Naive thymus-derived CD4-positive, alpha-beta T cell (primary cell): ENCODE measurements at places on chromosomes 12 and 14. TPM values are rescaled to one million over a fixed set of nuclear protein-coding genes. Genes with fewer than 3 reads are reported as not detected.

DNA sequence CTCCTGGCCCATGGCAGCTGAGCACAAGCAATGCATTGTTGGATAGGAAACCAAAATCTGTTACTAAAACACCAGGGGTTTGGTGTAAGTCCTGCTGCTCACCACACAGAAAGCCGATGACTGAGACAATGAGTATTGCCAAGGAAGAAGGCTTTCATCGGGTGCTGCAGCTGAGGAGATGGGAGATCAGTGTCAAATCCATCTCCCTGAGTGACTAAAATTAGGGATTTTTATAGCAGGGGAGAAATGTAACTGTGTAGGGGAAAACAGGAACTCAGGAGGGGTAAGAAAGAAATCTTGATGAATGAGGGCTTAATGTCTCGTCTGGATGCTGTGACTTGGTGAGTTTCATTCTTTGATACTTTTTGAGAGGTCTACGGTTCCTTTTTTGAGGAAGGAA lies 97.9 kb downstream of the KCNMB4 start:
- no peak for DNase-seq

The STRN3 gene
- 25.2 TPM for total RNA-seq

DNA sequence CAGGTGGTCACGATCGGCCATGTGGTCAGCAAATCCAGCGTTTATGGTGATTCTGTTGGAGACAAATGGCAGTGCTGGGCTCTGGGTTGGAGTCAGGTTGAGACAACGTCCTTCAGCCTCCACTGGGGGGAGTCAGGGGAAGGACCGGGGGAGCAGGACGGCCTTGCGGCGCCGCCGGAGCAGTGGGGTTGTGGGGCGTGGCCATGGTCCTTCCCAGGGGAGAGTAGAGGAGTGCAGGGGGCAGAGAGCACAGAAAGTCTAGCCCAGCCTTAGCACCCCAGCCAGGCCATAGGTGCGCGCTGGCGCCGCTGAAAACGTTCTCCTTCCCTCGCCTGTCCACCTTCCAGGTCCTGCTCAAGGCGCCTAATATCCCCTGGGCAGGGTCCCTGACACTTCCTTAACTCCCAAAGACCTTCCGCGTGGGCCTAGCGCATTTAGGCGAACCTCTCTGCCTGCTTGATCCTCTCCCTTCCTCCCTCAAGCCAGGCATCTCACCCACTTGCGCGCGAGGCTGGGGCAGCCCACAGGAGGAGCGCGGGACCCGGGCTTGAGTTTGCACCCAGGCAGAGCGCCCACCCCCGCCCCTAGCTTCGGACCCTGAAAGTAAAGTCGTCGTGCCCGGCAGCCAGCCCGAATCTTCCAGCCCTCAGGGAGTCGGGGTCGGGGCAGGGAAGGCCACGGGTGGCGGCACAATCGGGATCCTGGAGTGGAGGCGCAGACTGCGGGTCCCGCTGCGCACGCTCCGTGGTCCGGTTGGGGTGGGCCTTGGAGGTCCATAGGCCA lies 3.1 kb upstream of the KIF26A start:
- DNase-seq: peak; percentile 6

The KITLG gene
- total RNA-seq: 0.05 TPM

GRCh38 chr14:71430678-71431376 lies 501.4 kb upstream of the RGS6 start:
- no peak for DNase-seq

The PAPLN gene
- 0.08 TPM for total RNA-seq

DNA sequence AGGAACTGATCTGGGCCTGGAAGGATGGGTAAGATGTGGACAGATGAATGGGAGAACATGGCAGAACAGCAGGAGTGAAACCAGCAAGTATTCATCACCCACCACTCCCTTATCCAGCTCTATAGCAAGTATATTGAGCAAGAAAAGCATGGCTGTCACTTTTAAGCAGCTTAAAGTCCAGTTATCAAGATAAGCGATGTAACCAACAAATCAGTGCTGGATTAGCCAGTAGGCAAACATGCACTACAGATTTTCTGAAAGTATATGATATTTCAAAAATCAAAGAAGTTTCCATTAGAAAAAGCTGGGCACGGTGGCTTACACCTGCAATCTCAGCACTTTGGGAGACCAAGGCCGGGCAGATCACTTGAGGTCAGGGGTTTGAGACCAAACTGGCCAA lies 53.9 kb upstream of the ATP2A2 start:
- no peak for DNase-seq

DNA sequence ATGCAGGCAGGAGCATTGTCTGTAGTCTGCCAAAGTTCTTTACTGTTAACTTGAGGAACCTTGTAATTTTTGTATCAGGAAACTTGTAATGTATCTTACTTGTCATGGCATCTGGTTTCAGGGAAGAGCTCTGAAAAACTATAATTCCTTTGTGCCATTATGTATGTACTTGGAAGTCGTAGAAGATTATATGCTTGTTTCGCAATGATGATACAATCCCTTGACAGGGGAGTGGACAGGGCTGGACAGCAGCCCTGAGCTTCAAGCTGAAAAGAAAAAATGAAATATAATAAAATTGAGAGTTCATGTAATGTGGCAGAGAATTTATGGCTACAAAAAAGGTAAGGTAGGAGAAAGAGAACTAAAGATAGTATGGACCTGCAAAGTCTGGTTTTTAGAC lies 7.4 kb upstream of the DLGAP5 start:
- no peak for DNase-seq

DNA sequence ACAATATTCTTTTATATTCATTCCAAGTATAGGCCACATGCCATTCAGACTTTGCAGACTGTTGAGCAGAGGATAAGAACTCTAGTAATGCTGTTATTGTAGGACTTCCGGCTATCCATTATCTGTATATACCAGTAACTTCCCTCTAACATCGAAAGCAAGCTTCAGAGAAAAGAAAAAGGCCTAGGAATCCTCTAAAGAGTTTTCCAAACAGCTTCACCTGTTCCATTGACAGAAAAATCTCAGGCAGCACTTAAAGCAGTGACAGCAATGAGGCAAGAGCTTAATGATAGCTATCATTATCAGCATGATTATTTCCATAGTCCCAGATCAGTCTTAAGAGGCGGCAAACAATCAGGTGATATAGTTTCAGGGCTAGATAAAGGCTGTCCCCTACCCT lies 1.8 kb downstream of the CPNE8 start:
- DNase-seq: no peak

- DNase-seq: no peak
Measured at GRCh38 chr14:60760209-60760608, 25.6 kb downstream of the MNAT1 start.

The ITGA7 gene
- 4.0 TPM for total RNA-seq

DNA sequence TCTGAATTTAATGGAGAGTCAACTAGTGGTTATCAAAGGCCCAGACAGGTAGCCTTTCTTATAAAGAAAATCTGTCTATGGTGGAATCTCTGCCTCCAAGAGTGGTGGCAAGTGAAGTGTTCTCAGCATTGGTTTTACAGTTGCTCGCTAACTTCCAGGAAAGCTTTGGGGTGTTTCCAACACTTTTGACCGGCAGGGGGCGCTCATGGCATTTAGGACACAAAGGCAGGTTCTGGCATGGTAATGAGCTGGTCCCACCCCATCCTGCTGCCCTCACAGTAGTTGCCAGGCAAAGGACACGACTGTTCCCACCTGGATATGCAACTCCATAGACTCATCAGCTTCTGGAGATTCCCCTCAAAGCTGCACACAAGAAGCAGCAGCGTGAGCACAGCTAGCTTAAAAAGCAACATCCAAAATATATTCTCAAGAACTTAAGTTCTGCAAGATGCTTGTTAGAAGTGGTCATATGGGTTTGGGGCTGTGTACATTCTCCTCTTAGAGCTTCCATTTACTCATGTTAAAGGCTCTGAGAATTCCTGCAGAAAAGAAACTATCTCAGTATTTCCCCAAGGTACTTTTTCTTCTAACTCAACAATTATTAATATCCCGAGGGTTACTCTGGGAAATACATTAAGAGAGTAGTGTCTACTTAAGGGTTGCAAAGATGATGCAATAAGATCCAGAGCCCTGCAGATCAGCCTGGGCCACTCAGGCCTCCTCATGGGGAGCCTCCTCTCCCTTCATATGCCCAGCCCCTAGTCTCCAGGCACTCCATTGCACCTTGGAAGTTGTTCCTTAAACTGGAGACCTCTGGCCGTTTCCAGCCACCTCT lies 14.8 kb downstream of the PROX2 start:
- DNase-seq: peak; percentile 76

DNA sequence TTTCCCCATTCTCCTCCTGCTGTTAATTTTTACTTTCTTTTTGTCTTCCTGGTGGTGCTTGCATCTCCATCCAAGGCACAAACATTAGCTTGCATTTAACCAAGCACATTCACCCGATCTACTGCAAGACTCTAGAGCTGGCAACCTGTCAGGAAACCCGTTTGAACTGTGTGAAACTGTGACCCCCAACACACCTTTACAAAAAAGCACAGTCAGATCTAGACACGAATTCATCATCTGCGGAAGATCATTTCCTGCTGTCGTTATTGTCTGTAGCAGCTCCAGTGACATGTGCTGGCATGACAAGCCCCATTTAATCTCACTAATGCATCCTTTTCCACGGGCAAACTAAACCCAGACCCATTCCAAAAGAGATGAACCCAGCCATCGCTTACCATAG lies 340.5 kb downstream of the VRK1 start:
- DNase-seq: no peak

The CNIH1 gene
- total RNA-seq: 83.1 and 87.9 TPM in 2 replicates

- DNase-seq: no peak
Measured at GRCh38 chr14:93811020-93811419, 22.7 kb upstream of the PRIMA1 start.

The PPM1H gene
- total RNA-seq: 0.34 TPM

DNA sequence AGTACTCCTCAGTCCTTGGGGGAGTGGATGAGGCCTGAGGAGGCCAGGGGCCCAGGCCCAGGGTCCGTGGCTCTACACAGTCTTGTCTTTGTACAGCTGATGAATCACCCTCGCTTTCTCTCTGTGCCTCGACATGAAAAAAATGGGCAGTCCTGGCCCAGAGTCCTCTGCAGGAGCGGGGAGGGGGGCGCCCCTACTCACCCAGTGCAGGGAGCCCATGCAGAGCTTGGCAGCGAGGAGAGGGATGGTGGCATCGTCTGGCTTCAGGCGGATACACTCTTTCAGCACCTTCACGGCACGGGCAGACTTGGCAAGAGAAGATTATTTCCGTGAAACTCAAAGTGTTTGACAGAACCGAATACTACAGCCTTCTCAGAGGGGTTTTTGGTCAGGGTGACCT lies 159.3 kb downstream of the TTC7B start:
- no peak for DNase-seq

- no peak for DNase-seq
Measured at GRCh38 chr12:131617596-131618302, 93.1 kb upstream of the SFSWAP start.

- DNase-seq: peak; percentile 89
Measured at GRCh38 chr12:15546102-15546701, 223.9 kb downstream of the PTPRO start.

GRCh38 chr12:56358836-56359532 lies 923 bp downstream of the STAT2 start:
- DNase-seq: no peak

DNA sequence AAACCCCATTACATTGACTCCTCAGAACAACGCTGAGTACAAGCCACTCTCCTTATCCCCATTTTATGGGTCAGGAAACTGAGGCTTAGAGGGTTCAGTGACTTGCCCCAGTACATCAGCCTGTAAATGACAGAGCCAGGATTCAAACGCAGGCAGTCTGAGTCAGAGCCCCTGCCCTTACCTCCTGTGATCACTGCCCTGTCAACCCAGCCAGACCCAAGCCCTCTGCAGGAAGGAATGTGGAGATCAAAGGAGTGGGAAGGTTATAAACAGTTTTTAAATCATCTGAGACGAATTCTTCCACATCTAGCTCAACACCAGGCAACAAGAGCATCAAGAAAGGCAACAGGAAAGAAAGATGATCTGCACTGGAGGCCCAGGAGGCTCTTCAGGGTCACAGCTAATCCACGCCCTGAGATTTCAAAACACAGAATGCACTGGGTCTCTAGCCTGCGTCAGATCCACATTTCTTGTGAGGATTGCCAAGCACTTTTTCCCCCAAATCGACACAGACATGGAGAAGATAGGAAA lies 38.5 kb downstream of the SPTB start:
- no peak for DNase-seq

DNA sequence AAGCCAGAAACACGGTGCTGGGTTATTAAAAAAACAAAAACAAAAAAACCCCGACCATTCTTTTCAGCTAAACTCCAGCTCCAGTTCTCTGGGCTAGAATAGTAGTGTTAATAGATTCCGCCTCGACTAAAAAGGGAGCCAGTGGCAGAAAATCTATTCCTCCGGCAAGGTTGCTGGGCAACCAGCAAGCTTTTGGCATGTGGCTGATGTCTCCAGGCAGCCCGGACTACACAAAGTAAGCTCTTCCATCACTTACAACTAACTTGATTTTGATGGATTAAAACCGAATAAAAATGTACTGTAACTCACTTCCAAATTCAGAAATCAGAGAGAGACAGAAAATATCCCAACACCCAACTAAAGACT lies 126.4 kb upstream of the FOXN3 start:
- no peak for DNase-seq

DNA sequence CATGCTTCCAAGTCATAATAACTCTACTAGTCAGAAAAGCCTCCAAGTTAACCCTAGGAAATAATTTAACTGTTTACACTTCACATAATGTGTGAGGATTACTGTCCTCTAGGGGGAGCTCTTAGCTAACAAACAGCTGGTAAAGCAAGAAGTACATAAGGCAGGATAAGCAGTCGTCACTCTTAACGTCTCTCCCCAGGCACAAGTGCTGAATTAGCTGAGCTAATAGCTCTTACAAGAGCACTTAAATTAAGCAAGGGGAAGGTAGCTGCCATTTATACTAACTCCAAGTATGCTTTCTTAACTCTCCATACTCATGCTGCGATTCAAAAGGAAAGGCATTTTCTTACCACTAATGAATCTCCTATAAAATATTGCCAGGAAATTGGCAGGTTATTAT lies 79.3 kb upstream of the TSPAN11 start:
- DNase-seq: peak; percentile 37

DNA sequence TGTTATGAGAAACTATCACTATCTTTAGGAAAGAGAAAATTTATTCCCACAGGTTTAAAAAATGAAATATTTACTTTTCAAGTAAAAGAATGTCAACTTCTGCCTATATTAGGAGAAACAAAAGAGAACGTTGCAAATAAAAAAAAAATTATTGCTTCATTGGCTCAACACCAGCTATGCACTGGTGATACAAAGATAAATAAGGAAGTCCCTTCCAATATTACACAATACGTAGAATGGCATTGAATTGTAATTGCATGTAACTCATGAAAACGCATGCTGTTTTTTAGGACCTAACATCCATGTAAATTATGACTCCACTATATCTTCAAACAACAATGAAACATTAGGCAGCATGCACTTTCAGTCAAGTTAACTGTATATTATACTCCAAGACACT lies 56.4 kb upstream of the RERGL start:
- no peak for DNase-seq

- no peak for DNase-seq
Measured at GRCh38 chr12:39712334-39712733, 92.7 kb upstream of the ABCD2 start.

GRCh38 chr12:21429994-21430393 lies 7.5 kb upstream of the PYROXD1 start:
- DNase-seq: no peak

- no peak for DNase-seq
Measured at GRCh38 chr12:121628037-121628436, 1.7 kb downstream of the ORAI1 start.

The NKX2-1 gene
- total RNA-seq: not detected
